ENCODE measurements at places on chromosomes 2 and 18.

DNA sequence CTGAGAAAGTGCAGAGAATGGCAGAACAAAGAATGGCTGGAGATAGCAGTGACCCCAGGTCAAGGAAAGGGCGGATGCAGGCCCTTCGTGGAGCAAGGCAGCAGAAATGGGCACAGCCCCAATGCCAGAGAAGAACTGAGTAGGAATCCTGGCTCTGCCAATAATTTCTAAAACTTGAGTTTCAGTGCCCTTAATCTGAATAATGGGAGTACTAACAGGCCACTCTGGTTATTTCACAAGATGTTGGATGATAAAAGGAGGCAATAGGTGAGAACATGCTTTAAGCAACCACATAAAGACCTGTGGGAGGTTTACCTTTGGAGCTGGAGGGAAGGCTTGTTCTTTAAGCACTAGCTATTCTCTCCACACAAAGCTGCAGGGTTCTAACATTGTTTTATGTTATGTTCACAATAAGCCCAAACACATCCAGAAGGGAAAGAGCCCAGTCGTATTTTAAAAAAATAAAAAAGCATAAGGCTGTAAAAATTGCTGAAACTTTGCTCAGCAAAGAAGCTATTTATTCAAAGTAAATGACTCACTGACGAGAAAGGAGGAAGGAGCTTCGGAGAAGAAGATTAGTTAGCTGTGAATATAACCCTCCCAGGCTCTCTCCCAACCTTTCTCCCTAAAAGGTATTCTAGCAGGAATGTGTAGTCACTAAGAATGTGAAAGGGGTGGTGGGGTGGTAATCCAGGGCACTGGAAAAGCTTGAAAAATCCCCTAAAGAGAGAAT is 470.2 kb downstream of the TXNL1 start:
- DNase-seq: no peak

DNA sequence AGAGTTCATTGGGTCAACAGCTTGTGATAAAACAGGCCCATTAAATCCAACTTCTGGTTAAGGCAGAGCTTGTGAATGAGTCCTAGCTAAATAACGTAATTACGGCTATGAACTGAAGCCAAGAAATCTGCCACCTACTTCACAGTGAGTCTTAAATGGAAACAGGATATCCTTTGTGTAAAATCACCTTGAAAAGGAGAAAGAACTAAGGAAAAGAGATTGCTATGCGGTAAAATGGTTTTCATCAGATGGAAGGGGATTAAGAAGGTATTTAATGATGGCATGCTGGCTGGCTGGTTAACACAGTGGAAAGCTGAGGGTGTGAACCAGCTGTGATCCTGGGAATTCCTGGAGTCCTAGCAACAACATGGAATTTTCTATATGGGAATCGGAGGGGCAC is 156.6 kb downstream of the DOK6 start:
- no peak for DNase-seq

DNA sequence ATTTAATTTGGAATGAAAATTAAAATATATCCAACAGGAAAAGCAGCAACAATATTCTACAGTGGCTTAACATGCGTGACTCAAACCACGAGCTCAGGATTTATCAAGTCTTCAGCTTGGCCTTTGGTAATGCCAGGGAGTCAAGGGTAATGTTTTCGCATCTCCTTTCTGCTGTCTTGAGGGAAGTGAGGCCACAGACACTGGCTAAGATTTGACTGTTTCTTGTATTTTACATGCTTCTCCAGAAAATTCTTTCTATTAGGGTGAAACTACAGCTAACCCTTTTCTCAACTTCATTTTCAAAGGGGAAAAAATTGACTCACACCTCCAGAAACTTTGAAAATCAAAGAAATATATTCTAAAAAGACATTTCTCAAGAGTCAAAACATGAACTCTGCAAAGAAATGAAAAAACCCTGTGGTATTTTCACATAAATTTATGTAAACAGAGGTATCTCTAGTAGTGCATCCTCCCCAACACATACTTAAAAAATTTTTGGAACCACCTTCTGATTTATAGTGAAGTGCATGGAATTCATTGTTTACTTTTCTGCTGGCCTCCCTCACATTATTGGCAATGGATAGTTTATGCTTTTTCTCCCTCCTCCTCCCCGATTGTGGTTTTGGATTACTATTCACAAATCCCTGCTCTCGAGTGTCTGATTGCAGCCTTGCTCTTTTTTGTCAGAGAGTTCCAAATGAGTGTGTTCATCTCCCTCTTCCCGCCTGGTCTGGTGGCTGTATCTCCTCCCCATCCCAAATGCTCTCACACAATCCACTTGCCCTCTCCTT is 48.7 kb downstream of the DPP4 start:
- no peak for DNase-seq

DNA sequence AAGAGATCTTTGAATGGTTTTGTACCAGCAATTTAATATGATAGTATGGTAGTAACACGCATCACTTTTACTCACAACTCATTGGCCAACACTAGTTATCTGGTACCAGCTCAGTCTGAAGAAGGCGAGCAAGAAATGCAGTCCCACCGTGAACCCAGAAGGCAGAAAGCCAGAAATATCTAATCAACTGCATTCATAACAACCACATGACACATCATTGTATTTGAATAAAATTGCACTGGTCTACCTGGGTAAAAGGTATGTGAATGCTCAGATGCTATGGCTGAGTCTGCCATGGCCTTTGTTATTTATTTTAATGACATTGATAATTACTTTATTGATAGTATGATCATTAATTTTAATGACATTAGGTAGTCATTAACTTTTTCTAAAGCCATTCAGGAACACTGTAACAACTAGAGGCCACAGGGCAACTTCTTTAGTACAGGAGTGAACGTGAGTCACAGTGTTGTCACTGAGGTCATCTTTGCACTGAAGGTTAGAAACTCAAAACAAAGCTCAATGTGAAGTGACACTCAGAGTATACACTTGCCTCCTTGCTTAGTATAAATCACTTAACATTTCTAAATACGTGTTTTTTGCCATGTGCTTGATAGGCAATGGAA is 475.6 kb upstream of the TNP1 start:
- no peak for DNase-seq

DNA sequence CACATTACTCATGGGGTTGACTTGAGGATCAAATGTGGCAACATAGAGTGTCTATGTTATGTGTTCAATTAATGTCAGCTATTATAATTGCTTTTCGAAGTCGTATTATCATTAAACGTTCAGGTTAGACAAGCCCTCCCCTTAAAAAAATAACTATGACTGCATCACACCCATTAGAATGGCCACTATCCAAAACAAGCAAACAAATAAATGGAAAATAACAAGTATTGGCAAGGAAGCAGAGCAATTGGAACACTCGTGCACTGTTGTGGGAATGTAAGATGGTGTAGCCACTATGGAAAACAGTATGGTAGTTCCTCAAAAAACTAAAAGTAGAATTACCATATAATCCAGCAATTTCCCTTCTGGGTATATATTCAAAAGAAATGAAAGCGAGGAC is 10.0 kb upstream of the CTIF start:
- DNase-seq: no peak

DNA sequence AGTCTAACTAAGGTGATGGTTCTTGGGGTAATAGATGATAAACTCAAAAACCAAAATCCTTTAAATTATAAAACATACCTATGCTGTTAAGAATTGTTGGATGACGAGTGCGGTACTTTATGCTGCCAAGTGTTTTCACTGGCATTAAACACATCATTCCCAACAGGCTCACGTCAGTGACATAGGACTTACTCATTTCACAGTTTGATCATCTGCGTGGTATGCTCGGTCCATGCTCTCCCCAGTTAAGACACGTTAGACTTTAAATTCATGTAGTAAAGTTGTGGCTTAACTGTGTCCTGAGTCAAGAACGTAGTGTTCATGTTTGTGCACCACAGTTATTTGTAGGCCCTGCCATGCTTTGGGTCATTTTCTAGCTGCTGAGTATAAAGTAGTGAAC is 125.6 kb upstream of the MYT1L start:
- no peak for DNase-seq

DNA sequence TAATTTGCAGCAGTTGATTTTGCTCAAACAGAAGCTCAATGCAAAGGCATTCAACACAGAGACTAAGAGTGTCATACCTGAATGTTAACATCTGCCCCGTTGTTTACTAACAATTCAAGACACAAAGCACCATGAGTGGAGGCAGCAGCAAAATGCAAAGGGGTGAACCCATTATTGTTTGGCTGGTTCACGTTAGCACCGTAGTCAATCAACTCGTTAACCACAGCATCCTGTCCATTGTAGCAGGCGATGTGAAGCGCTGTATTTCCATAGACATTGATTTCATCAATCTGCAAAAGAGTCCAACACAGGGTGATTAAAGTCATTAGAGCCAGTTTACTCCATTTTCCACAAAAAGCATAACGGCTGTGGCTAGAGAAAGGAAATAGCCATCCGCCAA is 189.3 kb downstream of the ANKRD44 start:
- DNase-seq: no peak

DNA sequence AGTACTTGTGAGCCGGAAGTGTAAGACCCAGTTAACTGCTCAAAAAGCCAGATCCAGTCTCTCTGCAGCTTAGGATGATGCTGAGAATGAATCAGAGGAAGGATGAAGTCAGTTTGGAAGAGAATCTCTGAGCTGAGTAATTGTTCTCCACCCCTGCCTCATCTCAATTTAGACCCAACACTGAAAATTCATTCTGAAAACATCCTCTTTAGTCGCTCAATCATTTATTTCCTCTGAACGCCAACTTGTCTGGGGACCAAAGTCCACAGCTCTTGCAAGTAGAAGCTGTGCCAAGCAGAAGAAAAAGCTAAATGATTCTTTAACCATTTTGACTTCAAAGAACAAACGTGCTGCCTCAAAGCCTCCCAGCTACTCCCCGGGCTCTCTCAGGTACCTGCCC is 177.1 kb upstream of the KLHL29 start:
- no peak for DNase-seq

DNA sequence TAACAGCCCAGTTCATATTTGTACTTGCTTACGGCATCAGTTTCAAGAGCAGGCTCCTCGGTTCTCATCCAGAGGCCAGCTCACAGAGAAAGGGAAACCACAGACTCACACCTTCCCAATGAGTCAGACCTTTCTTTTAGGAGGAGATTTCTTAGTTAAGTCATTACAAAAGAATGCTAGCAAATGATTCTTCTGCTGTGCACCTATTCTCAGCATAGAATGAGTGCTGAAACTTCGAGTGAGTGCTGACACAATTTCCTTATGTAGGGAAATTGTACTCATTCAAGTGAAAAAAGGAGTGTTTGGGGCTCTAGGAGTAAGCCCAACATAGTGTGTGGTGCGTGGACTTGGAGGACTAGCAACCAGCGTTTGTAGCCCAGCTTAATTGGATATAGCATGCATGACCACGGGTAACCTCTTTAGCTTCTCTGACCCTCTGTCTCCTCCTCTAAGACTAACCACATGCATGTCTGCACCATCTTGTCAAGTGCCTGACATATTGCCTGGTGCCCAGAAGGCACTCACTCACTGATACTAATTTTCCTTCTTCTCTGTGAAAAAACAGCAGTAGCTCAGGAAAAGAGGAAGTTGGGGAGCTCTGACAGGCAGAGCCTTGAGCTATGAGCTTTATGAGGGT is 87.0 kb downstream of the ALPK2 start:
- no peak for DNase-seq
